ENCODE measurements at places on chromosomes 12 and 14. TPM values are rescaled to one million over a fixed set of nuclear protein-coding genes. Genes with fewer than 3 reads are reported as not detected.
A peak's percentile ranks its signal among the peaks of the same experiment; 100 is the strongest.

GRCh38 chr12:91144053-91144452 is 32.8 kb upstream of the LUM start:
- DNase-seq = no peak

- peak; percentile 75 for DNase-seq
Observed at GRCh38 chr12:93191423-93191822, 186.3 kb upstream of the NUDT4 start.

The ACRBP gene
- 1.4 TPM for total RNA-seq

DNA sequence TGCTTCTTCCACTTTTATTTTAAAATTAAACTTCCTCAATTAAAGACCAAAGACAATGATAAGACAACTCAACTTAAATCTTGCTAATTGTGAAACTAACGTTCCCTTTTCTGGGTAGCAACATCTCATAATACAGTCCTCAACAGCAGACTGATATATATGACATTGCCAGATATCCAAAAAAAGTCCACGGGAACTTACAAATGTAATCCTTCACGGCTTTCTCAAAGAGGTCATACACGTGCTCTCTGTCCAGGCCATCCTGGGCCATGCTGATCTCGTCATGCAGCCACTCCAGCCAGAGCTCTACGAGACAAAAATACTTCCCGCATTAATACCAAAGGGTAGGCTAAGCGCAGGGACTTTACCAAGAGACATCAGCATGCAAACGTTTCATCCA is 13.3 kb downstream of the SART3 start:
- no peak for DNase-seq

The VPS37B gene
- 15.6 TPM for total RNA-seq

- DNase-seq = no peak
Observed at GRCh38 chr12:7934889-7935492, 996 bp downstream of the SLC2A3 start.
